Glomerular endothelial cell (primary cell): ENCODE measurements at places on chromosomes 11 and 22. TPM values are rescaled to one million over a fixed set of nuclear protein-coding genes. Genes with fewer than 3 reads are reported as not detected.

The XKR3 gene
- total RNA-seq, result not detected in 2 replicates

The COX8A gene
- 288 and 310 TPM in 2 replicates for total RNA-seq

DNA sequence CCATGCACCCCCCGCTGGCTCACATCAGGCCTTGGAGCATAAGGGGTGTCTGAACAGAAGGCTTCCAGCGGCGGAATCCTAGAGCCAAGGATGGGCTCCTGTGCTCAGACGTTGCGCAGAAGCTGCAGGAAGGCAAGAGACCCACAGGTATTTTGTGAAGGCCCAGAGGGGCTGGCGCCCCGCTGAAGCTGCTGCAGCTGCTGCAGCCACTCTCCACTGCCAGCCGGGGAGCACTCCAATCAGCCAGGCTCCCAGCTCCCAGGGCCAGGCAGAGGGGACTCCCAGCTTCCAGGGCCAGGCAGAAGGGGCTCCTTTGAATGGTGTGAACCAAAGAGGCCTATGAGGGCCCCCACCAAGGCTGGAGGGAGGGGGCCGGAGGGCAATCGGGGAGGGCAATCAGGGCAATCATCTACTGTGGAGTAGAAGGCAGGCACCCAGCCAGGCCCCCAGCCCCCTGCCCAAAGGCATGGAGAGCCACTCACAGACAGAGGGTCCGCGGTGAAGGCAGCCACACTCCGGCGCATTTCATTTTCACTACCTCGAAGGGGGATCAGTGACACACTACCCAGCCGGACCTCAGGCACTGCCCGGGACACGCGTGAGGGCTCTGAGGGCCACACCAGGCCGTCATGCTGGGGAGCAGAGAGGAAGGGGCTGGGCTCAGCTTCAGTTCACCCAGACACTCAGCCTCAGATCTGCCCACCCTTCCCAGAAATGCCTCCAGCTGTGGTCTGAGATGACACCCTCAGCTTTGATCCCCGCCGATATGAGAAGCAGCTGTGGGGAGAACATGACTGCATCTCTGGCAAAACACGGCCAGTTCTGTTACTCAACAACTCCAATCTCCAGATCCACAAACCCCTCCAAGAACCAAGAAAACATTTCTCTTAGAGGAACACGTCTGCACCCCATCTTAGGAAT lies 11.6 kb upstream of the PDE2A start:
- DNase-seq, result no peak

DNA sequence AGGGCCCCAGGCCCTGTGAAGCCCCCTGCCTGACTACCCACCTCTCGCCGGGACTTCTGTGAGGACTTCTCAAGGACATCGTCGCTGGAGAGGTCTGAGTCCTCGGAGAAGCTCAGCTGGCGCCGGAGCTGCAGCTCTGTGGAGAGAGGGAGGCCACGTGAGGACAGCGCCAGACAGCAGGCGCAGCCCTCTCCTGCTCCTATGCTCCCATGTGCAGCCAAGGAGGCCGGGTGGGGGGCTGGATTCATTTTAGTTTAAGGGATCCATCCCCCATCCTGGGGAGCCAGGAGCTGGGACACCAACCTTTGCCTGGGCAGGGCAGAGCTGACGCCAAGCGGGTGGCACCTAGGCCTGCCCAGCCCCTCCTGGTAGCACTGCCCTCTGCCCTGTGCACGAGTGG lies 42.4 kb upstream of the BID start:
- no peak for DNase-seq

GRCh38 chr22:43308836-43309235 lies 34.3 kb downstream of the SCUBE1 start:
- no peak for DNase-seq

The NXPE1 gene
- total RNA-seq, result not detected in 2 replicates

DNA sequence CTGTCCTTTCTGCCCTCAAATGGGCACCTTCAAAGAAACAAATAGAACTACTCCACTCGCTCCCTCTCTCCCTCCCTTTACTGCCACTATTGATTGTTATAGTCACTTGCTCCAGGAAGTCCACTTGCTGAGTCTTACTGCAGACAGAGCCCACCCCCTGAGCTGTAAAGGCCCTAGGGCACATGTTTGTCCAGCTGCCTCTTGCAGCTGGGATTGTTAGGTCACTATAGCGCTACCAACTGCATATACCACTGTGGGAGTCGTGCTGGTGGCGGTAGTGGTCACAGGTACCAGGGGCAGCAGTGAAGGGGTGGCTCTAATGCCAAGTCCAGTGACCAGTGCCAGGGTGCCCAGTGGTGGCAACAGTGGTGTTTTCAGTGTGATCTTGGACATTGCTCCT lies 4.4 kb upstream of the SREBF2 start:
- no peak for DNase-seq

The PAAF1 gene
- total RNA-seq, result 14.8 and 16.7 TPM in 2 replicates

The TRAF6 gene
- total RNA-seq, result 12.9 and 16.2 TPM in 2 replicates

The PRR33 gene
- total RNA-seq, result not detected in 2 replicates

The MYBPC3 gene
- not detected in 2 replicates for total RNA-seq

DNA sequence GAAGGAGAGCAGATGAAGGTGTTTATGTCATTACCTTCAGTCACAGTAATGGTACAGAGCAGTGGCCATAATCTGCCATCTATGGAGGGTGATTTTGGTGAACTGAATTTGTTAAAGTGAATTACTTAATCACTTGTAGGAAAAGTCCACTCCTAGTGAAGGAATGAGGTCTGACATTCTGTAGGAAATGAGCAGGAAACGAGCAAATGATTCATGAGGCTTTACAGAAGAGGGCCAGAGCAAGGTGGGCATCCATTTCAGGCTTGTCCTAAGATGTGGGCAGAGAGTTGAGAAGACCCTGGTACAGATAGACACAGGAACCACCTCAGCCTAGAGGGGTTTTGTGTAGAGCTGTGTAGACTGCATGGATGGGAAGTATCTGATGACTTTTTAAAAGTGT lies 6.0 kb upstream of the SGSM3 start:
- DNase-seq, result no peak

- no peak for DNase-seq
These were observed 33.5 kb downstream of the WEE1 start for GRCh38 chr11:9606809-9607510.

The PGGHG gene
- 19.7 and 40.7 TPM in 2 replicates for total RNA-seq

GRCh38 chr11:10309163-10310093 lies 4.6 kb downstream of the ADM start:
- no peak for DNase-seq

The SLC29A2 gene
- total RNA-seq, result 0.48 and 1.2 TPM in 2 replicates

The MS4A8 gene
- total RNA-seq, result not detected in 2 replicates

The BARX2 gene
- total RNA-seq, result not detected in 2 replicates

DNA sequence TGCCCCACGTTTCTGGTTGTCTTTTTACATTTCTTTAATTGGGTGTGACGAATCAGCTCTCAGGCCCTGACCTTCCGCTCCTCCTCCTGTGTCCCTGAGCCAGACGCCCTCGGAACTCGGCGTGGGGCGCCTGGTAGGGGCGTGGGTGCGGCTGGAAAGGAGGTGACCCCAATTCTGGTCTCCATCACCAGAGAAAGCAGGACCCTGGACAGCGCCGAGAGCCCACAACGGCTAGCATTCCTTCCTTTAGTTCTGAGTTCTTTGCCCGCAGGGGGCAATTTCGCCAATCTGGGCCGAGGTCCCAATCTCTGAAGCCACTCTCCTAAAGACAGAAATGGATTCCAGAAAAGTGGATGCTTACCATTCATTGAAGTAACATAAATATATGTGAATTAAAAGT lies 11.7 kb upstream of the RBMXL2 start:
- no peak for DNase-seq

DNA sequence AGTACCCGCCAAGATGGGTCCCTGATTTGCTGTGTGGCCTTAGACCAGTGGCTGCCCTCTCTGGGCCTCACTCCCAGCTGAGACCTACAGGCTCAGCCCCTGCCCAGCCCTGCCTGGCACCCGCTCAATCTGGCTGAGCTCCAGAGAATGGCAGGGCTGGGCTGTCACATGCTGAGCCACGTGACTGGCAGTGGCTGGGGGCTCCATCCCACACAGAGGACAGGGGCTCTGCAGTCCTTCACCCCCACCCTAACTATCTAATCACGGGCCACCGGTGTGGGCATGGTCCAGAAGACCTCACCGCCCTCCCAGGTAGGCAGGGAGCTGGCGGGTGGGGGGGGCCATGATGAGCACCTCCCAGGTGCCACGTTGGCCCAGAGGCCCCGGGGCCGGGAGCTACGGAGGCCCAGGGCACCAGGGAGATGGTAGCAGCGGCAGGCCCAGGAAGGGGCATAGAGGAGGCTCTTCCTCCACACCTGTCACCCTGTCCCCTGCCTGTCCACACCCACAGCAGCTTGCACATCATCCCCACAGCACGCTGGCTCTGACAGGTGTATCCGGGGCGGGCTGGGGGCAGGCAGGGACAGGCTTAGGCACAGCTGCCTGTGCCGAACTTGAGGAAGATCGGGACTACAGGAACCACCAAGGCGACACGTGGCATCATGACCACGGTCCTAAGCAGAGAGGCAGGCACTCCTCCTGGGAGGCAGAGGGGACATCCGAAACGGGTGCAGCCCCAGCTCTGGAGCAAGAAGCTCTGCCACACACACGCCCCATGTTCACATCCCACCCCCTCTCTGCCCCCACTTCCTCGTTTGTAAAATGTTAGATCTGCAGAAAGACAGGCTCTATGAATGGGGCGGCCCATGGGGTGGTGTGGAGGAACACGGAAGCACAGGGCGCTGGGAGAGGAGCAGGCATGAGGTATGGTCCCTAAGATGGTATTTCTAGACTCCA lies 1.5 kb upstream of the ALDH3B1 start:
- no peak for DNase-seq

DNA sequence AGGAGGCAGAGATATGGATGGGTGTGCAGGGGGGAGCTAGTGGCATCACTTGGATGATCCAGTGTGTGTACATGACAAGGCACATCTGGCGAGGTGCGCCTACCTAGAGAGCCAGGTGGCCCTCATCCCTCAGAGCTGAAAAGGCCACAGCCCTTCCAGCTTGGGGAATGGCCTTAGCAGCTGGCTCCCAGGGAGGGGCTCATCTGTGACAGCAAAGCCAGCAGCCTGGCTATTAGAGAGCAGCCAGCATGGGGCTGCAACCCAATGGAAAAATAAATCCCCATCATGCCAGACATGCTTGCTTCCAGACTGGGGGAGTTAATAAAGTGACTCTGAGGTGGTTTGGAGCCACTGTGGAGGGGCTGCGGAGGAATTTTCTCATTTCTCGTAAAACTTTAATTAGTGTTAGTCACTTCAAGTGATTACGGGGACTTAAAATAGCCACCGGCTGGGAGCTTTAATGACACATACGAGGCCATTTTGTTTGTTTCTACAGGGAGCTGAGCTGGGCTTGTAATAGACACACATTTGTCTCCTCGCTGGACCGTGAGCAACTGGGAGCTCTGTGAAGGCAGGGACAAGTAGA lies 111.2 kb upstream of the ALX4 start:
- DNase-seq, result no peak

The DRICH1 gene
- not detected in 2 replicates for total RNA-seq

GRCh38 chr11:133338588-133338987 lies 193.7 kb downstream of the OPCML start:
- no peak for DNase-seq

The KREMEN1 gene
- 0.68 and 2.3 TPM in 2 replicates for total RNA-seq

- no peak for DNase-seq
These were observed 16.0 kb downstream of the SLC35F2 start for GRCh38 chr11:107842412-107843100.

DNA sequence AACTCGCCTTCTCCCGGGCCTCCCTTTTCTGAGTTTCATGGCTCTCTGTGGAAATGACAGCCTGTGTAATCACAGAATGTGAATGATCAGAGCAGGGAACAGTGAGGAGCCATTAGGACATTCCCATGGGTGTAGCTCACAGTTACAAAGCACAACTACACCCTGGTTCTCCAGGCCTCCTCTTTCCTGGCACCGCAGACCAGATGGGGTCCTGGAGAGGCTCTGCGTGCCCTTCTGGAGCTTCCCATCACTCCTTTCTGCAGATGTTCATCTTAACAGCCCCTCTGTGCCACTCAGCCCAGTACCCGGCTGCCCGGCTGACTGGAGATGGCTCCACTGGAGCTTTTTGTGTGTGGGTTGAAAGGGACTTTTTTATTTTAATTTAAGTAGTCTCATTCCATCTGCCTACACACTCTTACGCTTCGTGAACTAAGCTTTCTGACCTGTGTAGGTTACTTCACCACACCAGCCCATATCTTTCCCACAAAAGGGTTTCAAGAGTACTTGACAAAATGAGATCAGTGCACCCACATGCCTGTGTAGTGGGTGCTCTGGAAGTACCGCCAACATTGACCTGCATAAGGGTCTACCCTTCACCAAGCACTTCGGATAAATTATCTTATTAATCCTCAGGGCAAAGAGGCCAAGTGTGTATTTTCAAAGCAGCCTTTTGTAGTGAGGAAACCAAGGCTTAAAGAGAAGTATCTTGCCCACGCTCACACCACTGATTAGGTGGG lies 29.8 kb downstream of the SREBF2 start:
- no peak for DNase-seq

DNA sequence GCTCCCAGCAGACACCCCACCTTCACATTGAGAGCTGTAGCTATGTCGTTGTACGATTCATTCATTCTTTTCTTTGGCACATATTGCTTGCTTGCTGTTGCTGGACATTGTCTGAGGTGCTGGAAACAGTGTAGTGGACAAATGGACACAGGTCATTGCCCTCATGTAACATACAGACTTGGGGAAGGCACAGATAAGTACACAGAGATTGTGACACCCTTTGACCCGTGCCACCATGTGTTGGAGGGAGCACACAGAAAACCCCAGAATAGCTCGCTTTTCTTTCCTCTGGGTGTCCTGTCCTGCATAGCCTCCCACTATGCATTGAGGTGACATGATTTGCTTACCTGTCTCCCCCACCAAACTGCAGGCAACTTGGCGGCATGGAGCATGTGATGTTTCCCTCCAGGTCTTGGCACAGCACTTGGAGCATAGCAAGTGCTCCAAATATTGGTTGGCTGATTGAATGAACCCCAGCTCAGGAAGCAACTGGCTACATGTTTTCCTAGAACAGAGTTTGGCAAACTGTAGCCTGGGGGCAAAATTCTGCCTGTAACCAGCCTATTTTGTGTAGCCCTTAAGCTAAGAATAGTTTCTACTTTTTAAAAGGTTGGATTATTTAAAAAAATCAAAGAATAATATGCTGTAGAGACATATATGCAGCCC lies 30.9 kb upstream of the NECTIN1 start:
- DNase-seq, result no peak

- DNase-seq, result no peak
These were observed 16.6 kb downstream of the GALNT18 start for GRCh38 chr11:11605181-11605580.

The OR51E2 gene
- total RNA-seq, result 0.06 TPM in 1 of 2 replicates, not detected in the other

The PKNOX2 gene
- total RNA-seq, result 0.29 and 0.76 TPM in 2 replicates
